ENCODE measurements at places on chromosomes 2 and 18.
A peak's percentile ranks its signal among the peaks of the same experiment; 100 is the strongest.

GRCh38 chr2:123993728-123994323, 31.3 kb upstream of the CNTNAP5 start:
- DNase-seq, result no peak

GRCh38 chr18:62928326-62928725, 213.0 kb downstream of the PHLPP1 start:
- DNase-seq, result no peak

- no peak for DNase-seq
Observed at GRCh38 chr2:84846741-84847142, 34.1 kb downstream of the TRABD2A start.

GRCh38 chr2:24482972-24483300, 8.1 kb upstream of the NCOA1 start:
- DNase-seq, result no peak

GRCh38 chr18:21191596-21192307, 50.3 kb upstream of the GREB1L start:
- DNase-seq, result peak; percentile 20

GRCh38 chr2:226446406-226447001, 353.1 kb downstream of the IRS1 start:
- no peak for DNase-seq

GRCh38 chr2:239108459-239108858, 260.6 kb downstream of the TWIST2 start:
- no peak for DNase-seq

GRCh38 chr2:128449226-128450061, 130.8 kb upstream of the HS6ST1 start:
- DNase-seq, result no peak

DNA sequence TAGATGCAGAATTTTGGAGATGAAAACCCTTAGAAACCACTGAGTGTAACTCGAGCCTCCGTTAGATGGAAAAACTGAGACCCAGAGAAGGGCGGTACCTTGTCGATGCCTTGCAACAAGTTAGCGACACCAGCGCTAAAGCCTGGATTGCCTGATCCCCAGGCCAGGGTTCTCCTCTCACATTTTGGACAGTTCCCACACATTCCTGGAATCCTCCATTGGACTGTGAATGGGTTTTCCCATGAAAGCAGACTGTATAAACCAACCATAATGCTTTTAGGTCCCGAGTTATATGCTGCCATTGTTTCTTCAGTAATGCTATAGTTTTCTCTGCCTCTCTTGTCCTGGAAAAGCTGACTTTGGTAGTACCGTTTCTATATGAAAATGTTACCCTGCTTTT, 37.1 kb upstream of the LPIN1 start:
- no peak for DNase-seq

GRCh38 chr2:213247566-213247965, 36.7 kb upstream of the SPAG16 start:
- DNase-seq, result no peak

DNA sequence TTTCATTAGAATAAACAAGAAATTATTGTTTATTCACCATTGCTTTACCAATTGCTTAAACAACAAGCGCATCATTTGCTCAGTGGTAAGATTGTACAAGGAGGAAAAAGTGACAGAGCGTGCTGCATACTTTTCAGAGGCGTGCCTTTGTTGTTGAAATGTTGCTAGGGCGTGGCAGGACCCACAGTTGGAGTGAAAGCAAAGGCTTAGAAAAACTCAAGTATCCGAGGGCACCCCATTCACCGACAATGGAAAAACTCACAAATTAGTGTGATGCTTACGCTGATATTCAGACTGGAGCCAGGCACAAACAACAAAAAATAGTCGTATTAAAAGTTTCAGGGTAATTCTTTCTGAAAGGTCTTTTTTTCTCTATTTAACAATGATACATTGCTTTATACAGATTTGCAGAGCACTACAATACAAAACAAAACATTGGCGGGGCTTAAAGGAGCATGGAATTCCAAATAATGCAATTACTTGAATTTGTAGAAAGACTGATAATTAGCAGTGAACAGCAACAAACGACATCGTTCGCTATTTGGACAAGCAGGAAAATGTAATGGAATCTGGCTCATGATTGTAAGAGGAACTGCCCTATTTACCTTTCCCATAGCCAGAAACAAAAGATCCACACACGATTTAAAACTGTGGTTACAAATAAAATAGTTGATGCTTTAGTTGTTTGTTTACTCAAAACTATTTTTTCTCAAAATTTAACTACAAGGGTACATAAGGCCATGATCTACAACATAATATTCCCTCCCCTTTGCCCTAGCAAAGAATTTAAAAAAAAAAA, 37.8 kb upstream of the RTTN start:
- no peak for DNase-seq

DNA sequence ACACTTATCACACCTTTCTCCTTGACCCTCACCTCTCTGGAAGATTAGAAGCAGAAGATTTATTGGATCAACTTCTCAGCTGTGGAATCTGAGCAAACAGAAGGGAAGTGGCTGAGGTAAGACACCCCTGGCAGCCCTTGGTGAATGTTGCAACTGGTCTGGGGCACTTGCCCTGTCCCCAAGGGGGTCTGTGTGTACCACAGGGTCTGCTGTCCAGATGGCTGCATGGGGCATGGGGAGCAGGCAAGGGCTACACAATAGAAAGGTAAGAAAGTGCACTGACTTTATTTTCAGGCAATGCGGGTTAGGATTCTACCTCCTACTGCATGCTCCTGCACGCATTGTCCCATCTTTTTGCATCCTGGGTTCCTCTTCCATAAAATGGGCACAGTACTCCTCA, 238.4 kb upstream of the SMAD2 start:
- no peak for DNase-seq

- peak; percentile 80 for DNase-seq
Observed at GRCh38 chr2:101151146-101151858, at the start of gene TBC1D8. Gene TBC1D8, minus strand, starts transcription at chr2:101151382. Its CDS starts 129 bp downstream, at chr2:101151253.

DNA sequence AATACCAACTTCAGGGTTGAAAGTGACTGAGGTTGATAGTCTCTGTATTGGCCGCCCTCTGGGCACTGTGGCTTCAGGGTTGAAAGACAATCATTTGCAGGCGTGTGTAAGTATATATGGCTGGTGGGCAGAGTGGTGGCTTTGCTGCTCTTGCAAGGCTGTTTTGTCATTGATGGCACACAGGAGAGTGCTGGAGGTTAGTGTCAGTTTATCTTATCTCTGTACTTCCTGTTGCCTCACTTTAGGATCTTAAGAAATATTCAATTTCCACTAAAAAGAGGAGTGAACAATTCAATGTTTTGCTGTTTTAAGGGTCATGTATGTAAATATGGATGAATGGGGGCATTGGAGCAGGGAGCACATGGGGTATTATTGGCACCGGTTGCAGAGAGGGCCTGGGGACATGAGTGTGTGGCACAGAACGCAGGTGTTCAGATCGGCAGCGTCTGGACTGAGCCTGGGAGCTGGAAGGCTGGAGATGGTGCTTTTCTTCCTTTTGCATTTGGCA, 51.5 kb downstream of the NCK2 start:
- DNase-seq, result peak; percentile 31

DNA sequence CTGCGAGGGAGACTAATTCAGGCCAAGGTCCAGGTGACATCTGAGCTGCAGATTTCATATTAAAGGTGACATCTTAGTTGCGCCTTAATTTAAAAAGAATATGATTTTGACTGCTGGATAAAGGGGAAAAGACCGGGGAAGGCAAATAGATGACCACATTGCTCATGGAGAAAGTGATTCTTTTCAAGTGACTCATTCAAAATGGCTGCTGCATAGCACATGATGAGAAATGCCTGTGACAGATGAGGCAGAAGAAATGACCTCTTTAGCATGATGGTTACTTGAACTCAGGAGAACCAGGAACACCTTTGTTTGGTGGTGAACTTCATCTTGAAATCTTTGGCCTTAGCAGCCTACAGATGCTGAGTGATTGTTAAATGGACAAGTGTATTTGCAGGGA, 385.8 kb upstream of the TRIB2 start:
- DNase-seq, result no peak

- DNase-seq, result no peak
Observed at GRCh38 chr2:57880446-57880845, 166.2 kb upstream of the VRK2 start.

- no peak for DNase-seq
Observed at GRCh38 chr2:18855027-18855426, 265.7 kb upstream of the NT5C1B start.

DNA sequence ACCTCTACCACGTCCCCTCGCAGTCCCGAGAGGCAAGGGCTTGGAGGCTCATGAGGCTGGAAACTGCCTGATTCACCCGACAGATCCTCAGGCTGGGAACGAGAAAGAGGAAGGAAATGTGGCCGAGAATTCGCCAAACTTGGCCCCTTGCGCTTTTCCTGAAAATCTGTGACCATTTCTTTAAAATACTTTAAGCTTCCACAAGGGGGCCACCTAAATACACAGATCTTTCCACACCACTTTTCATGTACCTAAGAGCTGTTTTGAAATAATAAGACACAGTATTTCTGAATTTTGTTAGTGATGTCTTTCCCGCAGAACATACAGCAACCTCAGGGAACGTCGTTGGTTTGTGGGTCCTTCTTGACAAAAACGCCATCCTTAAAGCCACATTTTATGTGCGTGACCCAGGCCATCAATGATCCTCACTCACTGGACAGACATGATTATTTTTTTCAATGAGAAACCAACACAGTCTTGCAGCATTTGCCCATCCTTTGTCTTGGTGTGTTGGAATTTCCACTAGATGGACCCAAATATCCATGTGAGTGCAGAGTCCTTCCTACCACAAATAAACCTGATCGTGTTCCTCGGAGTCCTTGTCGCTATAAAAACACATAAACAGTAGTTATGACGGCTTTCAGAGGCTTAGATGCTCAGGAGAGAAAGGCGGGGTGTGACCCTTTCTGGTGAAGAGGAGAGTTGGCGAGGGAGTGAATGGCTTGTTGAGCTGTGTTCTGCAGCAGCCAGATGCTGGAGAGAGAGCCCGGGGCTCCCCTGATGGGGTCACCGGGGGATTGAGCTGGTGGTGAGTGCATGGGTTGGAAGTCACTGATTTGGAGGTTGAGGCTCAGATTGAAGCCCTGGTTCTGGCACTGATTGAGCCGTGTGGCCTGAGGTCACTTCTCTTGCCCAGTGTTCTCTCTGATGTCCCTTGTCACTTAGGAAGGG, 25.0 kb downstream of the DCDC2C start:
- DNase-seq, result peak; percentile 28

DNA sequence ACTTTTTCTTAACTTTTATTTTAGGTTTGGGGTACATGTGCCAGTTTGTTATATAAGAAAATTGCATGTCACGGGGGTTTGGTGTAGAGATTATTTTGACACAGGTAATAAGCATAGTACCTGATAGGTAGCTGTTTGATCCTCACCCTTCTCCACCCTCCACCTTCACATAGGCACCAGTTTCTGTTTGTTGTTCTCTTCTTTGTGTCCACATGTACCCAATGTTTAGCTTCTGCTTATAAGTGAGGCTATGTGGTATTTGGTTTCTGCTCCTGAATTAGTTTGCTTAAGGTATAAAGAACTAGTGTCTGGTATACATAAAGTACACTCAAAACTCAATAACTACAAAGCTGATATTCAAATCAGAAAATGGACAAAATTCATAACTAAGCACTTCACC, 654.6 kb upstream of the LINC00305 start:
- no peak for DNase-seq

- no peak for DNase-seq
Observed at GRCh38 chr2:112884869-112885505, 26.0 kb upstream of the IL37 start.

- no peak for DNase-seq
Observed at GRCh38 chr2:18209934-18210639, 331.6 kb downstream of the KCNS3 start.

DNA sequence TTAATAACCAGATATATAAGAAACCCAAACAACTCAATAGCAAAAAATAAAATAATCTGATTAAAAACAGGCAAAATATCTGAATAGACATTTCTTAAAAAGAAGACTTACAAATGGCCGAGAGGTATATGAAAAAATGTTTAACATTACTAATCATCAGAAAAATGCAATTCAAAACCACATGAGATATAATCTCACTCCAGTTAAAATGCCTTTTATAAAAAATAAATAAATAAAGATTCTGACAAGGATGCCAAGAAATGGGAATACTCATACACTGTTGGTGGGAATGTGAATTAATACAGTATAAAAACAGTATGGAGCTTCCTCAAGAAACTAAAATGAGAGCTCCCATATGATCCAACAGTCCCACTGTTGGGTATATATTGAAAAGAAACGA, 33.9 kb upstream of the BMP10 start:
- no peak for DNase-seq

GRCh38 chr18:48946329-48946835, 4.4 kb downstream of the SMAD7 start:
- DNase-seq, result peak; percentile 75

GRCh38 chr2:214255046-214255445, 155.8 kb upstream of the VWC2L start:
- DNase-seq, result no peak

- peak; percentile 48 for DNase-seq
Observed at GRCh38 chr2:61707984-61708852, 145.6 kb downstream of the FAM161A start.

DNA sequence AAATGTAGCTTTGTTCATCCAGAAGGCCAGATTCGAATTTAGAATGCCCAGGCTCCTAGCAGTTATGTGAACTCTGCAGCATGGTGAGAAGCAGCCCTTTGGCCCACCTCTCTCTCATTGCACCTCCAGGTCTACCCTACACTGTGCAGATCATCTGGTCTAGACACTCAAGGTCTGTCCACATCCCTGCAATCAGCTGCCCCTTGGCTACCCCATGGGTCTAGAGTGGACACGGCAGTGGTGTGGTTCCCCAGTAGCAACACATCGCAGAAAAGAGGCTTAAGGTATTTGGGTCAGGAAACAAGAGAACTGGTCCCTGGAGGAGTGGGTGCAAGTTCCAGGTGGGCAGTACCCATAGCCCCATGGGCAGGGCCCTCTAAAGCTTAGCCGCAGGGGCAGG, 76.6 kb upstream of the BCL2L11 start:
- DNase-seq, result no peak

- DNase-seq, result no peak
Observed at GRCh38 chr2:192932376-192932775, 737.6 kb upstream of the TMEFF2 start.

GRCh38 chr2:178403671-178404306, 47.2 kb downstream of the PRKRA start:
- no peak for DNase-seq

DNA sequence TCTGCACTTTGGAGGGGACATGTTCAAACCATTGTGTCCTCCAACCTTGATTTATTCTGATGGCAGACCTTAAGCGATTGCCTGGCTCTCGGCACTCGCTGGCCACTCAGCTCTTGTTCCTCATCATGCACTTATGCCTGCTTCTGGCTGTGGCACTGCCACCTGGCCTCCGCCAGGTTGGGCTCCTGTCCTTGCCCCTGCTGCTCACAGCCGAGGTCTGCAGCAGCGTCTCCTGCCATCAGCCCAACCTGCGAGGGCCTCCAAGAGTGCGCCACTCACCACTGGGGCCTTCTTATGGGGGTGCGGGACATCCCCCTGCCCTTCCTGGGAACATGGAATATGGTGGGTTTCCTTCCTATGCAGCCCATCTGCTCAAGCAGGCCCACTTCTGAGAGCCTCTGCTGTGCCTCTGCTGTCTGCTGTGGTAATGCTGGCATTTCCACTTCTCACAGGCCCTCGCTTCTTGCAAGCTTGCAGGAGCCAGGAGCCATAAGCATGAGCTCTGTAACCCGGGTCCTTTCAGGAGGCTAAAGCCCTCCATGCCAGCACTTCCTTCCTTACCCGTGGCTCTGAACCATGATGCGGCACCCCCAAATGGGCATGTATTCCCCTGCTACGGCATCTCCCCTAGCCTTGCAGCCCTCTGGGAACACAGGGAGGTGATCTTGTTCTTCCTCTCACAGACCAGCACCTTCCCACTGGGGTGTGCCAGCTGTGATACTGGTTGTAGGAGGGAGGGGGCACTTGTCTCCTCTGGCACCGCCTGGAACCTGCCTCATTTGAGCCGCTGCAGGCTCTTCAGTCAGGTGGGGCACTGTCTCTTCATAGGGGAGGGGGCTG, 58.6 kb upstream of the HS6ST1 start:
- no peak for DNase-seq
